NCI-H774 (cell line): ENCODE measurements at places on chromosomes 6 and 20.

- DNase-seq, result no peak
Observed at GRCh38 chr6:159806021-159806458, 6.0 kb downstream of the PNLDC1 start.

DNA sequence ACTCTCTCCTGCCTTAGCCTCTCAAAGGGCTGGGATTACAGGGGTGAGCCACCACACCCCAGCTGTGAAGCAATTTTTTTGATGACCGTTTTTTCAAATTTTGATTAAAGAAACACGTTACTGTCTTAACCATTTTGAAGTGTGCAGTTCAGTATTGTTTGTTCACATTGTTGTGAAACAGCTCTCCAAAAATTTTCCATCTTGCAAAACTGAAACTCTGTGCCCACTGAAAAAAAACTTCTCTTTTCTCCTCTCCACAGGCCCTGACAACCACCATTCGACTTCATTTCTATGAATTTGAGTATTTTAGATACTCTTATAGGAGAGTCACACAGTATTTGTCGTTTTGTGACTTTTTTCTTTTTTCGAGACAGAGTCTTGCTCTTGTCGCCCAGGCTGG lies 53.9 kb downstream of the ECT2L start:
- DNase-seq, result no peak

DNA sequence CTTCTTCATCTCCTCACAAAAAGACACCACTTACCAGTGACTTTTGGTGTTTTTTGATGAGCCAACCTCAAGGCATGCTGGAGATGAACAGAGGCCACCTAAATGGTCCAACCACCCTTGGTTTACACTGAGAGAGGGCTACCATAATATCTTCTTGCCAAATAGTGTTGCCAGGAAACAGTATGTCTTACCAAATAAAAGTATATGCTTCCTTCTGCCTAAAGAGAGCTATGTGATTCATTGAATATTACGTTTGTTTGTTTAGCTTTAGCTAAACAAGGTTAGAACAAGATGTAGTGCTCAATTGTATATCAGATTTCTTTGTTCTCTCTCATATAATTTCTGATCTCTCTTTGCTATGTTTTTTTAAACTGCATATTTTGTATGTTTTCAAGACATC lies 40.6 kb upstream of the BMP6 start:
- no peak for DNase-seq

DNA sequence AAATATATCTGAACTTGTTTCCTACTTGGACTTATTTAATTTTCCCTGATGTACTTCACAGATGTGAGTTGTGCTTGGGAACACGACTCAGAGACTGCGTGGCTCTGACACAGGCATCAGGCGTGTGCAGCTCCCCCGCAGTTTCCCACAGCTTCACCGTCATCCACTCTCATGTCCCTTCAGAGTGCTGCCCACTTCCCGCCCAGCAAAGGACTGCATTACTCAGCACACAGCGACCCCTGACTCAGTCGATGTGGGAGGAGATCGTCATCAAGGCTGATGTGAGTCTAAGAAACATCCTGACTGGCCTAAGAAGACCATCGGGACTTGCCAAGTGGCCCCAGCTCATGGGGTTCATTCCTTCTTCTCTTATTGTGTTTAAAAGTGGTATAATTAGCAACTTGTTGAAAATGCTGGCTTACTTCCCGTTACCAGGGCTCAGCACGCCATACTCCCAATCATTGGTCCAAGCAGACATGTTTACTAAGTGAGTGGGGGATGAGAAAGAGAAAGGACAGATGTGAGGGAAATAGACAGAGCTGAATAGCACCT lies 539.4 kb upstream of the JARID2 start:
- no peak for DNase-seq

GRCh38 chr6:170298688-170299087 lies 7.8 kb upstream of the DLL1 start:
- DNase-seq, result no peak

DNA sequence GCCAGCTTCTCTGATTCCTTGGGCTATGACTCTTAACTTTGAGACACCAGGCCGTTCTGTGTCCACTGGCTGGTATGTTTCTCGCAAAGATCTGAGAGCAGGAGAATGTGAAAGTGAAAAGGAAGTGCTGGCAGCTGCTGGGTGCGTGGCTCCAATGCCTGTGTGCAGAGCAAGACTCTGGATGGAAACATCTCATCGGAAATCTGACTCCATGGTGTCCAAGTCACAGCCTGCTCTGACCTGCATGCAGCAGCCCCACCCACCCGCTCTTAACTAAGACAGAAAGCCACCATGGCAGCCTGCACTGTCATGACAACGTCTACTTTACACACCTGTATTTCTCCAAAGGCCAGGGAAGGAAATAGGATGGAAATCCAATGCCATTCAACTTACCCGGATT lies 66.3 kb upstream of the MPC1 start:
- DNase-seq, result no peak

DNA sequence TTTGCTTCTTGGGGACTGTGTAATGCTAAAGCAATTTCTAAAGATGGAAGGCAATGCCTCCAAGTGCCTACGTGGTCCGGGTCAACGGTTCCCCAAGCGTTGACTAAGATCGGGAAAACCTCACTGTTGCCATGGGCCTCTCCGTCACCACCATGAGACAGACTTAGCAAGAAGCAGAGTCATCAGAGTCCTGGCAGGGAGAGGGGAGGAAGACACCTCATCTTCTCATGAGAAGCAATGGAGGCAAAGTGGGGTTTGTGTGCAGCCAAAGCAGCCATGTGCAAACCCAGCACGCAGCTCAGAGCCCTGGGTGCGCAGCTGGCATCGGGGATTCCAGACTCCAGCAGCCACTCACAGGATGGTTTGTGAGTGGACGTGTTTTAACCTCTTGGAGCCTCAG lies 111.4 kb downstream of the SYNDIG1 start:
- no peak for DNase-seq

- DNase-seq, result no peak
Observed at GRCh38 chr6:31267651-31268368, 4.1 kb downstream of the HLA-C start.

GRCh38 chr6:160260367-160260766 lies 1.7 kb upstream of the SLC22A2 start:
- DNase-seq, result no peak

- no peak for DNase-seq
Observed at GRCh38 chr6:120211955-120212792, 862.6 kb upstream of the MAN1A1 start.

DNA sequence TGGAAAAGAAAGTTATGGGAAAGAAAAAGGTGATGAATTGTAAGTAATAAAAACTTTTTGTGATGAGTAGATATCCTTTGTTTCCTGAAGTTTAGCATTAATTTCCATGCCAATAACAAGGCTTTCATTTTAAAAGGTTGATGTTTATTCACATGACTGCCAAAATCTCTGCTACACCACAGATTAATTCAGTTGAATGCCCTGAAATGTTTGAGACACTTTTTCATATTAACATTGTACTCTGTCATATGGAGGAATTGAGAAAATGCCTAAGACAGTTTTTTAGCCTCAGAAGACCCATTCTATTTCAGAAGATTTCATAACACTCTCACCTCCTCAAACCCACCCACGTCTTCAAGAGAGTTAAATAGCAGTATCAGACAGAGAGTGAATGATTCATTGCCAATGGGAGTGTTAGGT lies 115.5 kb downstream of the ADGRG6 start:
- DNase-seq, result no peak

- no peak for DNase-seq
Observed at GRCh38 chr6:54070025-54070424, 41.2 kb upstream of the MLIP start.

DNA sequence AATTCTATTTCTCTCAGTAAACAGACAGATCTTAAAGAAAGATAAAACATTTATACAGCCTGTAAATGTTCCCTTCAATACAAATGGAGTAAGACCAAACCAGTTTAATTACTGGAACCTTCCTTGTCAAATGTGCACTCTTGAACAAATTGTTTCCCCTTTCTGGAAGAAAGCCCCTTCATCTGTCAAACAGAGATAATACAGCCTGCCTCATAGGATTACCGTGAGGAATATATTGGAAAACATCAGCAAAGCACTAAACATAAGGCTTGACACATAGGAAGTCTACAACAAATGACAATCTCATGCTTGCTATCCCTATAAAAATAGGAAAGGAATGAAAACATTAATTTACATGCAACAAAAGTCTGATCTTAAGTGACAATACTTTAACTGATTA lies 173.8 kb downstream of the PTPRK start:
- no peak for DNase-seq

- DNase-seq, result no peak
Observed at GRCh38 chr6:135996668-135997067, 145.2 kb downstream of the PDE7B start.

DNA sequence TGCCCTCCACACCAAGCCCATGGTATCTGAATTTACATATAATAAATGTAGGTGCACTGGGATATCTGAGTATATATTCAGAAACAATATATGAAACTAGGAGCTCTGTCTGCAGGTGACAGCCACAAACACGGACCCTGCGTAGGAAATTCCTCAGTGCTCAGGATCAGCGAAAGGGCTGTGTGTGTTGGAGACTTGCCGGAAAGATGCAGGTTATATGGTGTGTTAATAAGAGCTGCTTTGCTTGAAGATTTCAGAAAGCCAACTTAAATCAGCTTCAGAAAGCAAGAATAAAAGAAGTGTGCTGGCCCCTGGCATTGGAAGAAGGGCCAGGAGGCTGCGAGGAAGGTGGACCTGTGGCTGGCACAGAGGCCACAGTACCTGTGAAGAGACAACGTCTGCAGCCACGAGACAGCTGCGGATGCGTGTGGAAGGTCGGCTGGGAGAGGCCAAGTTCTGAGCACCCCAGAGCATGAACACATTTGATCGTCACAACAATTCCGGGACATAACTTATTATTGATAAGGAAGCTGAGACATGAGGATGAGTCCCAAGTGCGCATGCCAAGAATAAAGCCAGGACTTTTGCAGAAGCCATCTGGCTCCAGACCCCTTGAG lies 183.2 kb downstream of the DLL1 start:
- DNase-seq, result no peak

- DNase-seq, result no peak
Observed at GRCh38 chr6:149628875-149629510, 19.5 kb downstream of the KATNA1 start.

- no peak for DNase-seq
Observed at GRCh38 chr6:152563177-152563576, 74.0 kb downstream of the SYNE1 start.

- no peak for DNase-seq
Observed at GRCh38 chr6:109457562-109457996, 2.0 kb upstream of the MICAL1 start.

GRCh38 chr6:157741321-157741947 lies 81.6 kb upstream of the SNX9 start:
- DNase-seq, result no peak

GRCh38 chr6:90204327-90205056 lies 92.2 kb downstream of the BACH2 start:
- DNase-seq, result no peak

DNA sequence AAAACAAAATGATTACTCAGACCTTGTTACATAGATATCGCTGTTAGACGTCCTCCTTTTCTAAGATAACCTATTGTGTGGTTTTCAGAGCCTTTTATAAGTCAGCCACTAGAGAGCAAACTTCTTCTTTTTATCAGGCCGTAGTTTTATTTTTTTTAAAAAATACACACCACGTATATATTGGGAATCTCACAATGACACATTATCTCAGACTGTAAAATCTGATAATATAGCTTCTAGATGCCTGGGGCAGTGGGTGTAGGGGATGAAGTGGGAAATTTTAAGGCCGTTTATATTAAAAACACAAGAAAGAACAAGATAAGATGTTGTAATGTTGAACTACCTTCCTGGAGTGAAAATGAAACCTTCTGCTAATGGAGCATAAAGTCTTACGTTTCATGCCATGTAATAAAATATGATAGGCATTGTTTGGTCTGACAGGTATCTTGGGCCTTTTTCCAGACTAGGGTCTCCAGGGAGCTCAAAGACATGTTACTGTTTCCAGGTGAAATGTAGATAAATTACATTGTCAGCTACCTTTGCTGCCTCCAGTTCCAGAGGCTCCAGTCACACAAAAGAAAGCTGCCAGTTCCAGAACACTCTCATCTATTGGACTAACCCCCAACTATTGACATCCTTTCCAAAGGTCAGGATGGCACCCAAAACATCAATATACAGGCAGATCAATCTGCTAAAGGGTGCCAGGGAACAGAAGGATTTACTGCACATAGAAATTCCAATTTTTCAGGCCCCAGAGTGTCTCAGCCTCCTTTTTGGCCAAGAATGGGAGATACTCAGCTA lies 130.2 kb upstream of the AKIRIN2 start:
- no peak for DNase-seq

DNA sequence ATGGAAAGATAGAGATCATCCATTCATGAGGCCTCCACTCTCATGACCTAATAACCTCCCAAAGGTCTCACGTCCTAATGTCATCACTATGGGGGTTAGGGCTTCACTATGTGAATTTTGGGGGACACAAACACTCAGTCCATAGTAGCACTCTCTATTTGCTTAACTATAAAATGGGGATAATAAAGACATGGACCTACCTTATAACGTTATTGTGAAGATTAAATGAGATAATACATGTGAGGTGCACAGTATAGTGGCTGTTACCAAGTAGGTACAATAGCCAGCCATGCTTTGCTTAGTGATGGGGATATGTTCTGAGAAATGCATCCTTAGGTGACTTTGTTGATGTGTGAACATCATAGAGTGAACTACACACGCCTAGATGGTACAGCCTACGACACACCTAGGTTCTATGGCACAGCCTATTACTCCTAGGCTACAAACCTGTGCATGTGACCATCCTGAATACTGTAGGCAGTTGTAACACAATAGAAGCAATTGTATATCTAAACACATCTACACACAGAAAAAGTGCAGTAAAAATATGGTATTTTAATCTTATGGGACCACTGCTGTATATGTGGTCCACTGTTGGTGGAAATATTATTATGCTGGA lies 39.7 kb downstream of the PPP1R14C start:
- DNase-seq, result no peak

GRCh38 chr6:71248306-71248765 lies 40.3 kb upstream of the OGFRL1 start:
- no peak for DNase-seq

DNA sequence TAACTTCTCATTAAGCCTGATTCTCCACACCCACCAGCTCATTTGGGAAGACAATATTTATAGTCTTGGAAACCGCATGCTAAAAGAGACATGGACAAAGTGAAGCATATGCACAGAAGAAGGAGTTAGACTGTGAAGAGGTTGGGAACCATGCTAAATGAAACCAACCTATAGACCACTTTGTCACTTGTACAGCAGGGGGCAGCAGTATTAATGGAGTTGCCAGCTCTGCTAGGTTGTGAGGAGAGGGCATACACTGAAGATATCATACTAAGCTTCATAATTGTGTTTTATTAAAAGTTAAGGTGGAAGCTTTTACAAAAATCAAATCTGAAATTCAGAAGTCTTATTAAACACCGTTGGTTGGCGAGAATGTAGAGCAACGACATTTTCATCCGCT lies 38.3 kb upstream of the HMGCLL1 start:
- no peak for DNase-seq

DNA sequence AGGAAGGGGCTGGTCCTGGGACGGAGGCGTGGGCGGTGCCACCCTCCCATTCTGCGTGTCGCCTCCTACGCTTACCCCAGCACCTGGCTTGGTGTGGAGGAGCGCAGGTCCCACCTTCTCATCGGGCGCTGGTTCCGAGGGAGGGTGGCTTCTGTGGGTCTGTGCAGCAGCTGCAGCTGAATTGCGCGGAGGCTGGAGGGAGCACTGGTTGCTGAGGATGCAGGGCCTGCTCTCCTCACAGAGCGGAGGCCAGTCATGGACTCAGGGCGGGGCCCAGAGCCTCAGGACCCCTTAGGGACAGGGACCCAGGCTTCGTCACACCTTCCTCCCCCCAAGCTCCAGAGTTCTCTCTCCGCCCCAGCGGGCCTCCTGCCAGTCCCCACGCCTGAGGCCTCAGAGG lies 127.8 kb upstream of the MAP3K4 start:
- no peak for DNase-seq
